Dermis microvascular lymphatic vessel endothelial cell (primary cell): ENCODE measurements at places on chromosomes 16 and 17. TPM values are rescaled to one million over a fixed set of nuclear protein-coding genes. Genes with fewer than 3 reads are reported as not detected.

The OXLD1 gene
- 26.6 and 29.7 TPM in 2 replicates for total RNA-seq

- DNase-seq: no peak
Observed at GRCh38 chr17:43070872-43071271, 45.8 kb downstream of the RND2 start.

- peak; percentile 61 for DNase-seq
Observed at GRCh38 chr17:4796552-4796920, 572 bp downstream of the PSMB6 start.

The PIK3R5 gene
- total RNA-seq: not detected in 2 replicates

DNA sequence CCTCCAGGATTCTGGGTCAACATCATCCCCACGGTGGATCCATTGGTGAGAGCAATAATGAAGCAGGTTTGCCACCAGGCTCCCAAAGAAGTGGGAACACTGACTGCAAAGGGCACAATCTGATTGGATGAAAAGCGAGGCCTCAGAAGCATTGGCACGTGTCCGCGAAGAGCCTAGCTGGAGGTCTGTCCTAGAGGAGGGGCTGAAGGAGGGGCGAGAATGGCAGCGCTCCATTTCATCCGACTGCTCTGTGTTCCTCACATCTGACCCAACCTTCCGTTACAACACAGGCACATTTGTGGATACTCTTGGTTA is 79.9 kb downstream of the MRC2 start:
- no peak for DNase-seq

GRCh38 chr17:13024526-13025257 is 6.9 kb upstream of the ELAC2 start:
- no peak for DNase-seq

- DNase-seq: no peak
Observed at GRCh38 chr17:32553168-32553567, 66.4 kb downstream of the CDK5R1 start.

- DNase-seq: no peak
Observed at GRCh38 chr16:23008041-23008440, 141.2 kb downstream of the USP31 start.

DNA sequence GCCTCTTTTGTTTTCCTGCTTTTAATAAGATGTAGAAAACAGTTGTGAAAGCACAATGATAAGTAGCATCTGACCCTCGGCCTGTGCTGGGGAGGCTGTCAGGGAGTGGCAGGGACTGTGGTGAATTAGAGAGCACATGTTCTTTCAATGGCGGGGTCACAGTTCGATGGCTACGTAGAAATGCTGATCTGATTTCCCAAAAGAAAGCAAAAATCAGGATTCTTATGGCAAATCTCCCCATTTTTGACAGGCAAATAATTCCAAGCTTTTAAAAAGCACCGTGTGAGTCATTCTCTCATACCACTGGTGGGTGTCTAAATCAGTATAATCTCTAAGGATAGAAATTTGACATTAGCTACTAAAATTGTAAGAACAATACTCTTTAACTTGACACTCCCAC is 4.2 kb upstream of the MAPK7 start:
- DNase-seq: no peak

GRCh38 chr17:83018658-83019193 is 60.7 kb upstream of the METRNL start:
- DNase-seq: no peak

GRCh38 chr16:51710186-51710585 is 559.1 kb upstream of the SALL1 start:
- DNase-seq: no peak

GRCh38 chr17:59423903-59424302 is 92.4 kb downstream of the YPEL2 start:
- no peak for DNase-seq

GRCh38 chr17:39813631-39814030 is 50.5 kb downstream of the IKZF3 start:
- no peak for DNase-seq

DNA sequence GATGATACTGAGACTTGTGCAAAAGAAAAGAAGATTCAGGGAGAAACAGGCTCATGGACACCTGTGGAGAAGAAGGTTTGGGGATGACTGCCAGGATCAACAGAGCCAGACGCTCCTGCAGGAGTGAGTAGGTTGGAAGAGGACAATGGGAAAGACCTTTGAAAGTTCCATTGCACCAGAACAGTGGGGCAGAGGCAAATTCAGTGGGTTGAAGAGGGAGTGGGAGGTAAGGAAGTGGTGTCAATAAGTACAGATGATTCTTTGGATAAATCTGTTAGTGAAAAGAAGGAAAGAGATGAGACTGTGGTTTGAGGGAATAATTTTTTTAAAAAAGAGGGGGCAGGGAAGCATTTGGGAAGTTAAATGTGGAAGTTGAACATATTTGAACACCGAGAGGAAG is 212.8 kb downstream of the SOX9 start:
- no peak for DNase-seq

The MTSS2 gene
- total RNA-seq: 9.9 and 18.7 TPM in 2 replicates

DNA sequence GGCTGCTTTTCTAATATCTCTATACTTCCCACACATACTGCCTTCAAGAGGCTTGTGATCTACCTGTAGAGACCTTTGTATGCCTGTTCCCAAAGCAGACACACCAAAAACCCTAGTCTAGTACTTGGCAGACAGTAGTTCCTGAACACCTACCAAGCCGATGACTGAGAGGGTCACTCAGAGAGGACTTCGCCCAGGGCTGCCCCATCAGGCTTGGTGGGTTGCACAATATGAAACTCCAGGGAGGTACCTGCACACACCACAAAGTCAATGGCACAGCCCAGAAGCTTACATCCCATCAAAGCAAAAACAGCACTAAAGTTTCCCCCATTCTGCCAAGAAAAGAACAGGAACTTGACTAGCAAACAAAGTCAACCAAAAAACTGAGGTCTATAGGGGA is 30.3 kb downstream of the ASPA start:
- no peak for DNase-seq

The NTHL1 gene
- 22.4 and 39.3 TPM in 2 replicates for total RNA-seq

GRCh38 chr17:82121660-82122629 is 23.9 kb upstream of the FASN start:
- DNase-seq: no peak

The CCDC154 gene
- 0.13 TPM in 2 replicates for total RNA-seq

The CDH1 gene
- not detected in 2 replicates for total RNA-seq

- peak; percentile 72 for DNase-seq
Observed at GRCh38 chr16:57519796-57520360, 16.5 kb downstream of the CCDC102A start.

GRCh38 chr17:969811-970355 is 9.7 kb downstream of the NXN start:
- peak; percentile 41 for DNase-seq

GRCh38 chr16:24721830-24722238 is 7.6 kb upstream of the TNRC6A start:
- DNase-seq: no peak

The PTRH2 gene
- total RNA-seq: 22.0 and 31.6 TPM in 2 replicates

The CCL7 gene
- 0.13 and 0.25 TPM in 2 replicates for total RNA-seq

The TP53TG3D gene
- total RNA-seq: 0.26 and 0.38 TPM in 2 replicates
